ENCODE measurements at places on chromosomes 7 and 10. TPM values are rescaled to one million over a fixed set of nuclear protein-coding genes. Genes with fewer than 3 reads are reported as not detected.

GRCh38 chr7:149214020-149214720 lies 18.8 kb downstream of the ZNF282 start:
- peak; percentile 65 for DNase-seq

DNA sequence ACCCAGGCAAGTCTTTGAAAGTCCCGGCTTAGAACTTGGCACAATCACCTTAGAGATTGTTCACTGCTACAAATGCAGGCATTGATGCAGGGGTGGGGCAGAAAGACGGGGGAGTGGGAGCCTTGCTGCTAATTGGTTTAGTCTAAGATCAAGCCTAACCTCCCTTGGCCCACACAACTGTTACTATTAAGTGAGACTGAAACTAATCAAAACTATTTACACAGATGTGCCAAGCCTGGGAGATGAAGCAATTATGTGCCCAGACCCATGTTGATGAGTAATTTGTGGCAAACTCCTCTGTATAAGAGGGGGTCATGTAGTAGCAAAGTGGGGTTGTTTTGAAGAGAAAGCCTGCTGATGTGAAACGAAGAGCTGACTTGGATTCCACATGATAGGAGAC lies 178.2 kb upstream of the ITGB1 start:
- no peak for DNase-seq

DNA sequence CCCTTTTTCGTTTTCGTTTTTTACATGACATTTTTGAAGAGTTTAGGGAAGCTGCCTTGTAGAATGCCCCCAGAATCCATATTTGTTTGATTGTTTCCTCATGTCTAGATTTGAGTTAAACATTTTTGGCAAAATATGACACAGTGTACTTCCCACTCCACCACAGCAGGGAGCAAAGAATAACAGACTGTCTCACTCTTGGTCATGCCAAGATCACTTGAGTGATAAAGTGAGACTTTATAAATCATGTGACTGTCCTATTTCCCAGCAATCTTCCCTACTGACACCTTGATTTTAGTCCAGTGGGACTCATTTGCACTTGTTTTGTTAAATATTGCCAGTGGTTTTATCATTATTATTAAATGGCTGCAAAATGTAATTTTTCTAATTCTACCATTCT lies 44.4 kb upstream of the USP6NL start:
- DNase-seq, result no peak

The LRRC17 gene
- 6.3 TPM for total RNA-seq

All from heart left ventricle (tissue), 16 donors.